ENCODE measurements at places on chromosomes 4 and X. TPM values are rescaled to one million over a fixed set of nuclear protein-coding genes. Genes with fewer than 3 reads are reported as not detected.
A peak's percentile ranks its signal among the peaks of the same experiment; 100 is the strongest.

- no peak for DNase-seq
- H3K4me3 ChIP-seq: no peak overlapping the region
- H3K4me1 ChIP-seq: peaks cover 6% of the 10 kb centered on the region
- no peaks in the 10 kb centered on the region for H3K36me3 ChIP-seq
- no peak overlapping the region for H3K27ac ChIP-seq
- no peaks in the 10 kb centered on the region for H3K27me3 ChIP-seq
Observed at GRCh38 chr4:140223056-140223810, 69.2 kb upstream of the MAML3 start.

DNA sequence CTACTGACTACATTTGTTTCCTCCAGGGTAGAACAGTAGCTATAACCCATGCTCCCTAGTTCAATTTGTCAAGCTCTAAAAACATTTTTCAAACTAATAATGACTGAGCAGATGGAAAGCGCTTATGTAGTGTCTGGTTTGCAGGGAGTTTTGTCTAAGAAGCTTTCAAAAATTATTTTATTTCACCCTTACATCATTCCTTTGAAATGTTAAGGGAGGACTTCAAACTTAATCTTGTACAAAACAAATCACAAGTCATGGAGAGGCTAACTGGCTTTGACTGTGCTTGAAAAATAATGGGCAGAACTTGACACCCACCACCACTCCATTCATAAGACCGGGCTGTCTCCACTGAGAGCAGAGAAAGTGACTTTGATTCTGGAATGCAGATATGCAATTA is 153.4 kb upstream of the QRFPR start:
- peaks cover 8% of the 10 kb centered on the region for H3K27me3 ChIP-seq
- no peaks in the 10 kb centered on the region for H3K4me1 ChIP-seq
- no peak overlapping the region for H3K27ac ChIP-seq
- no peaks in the 10 kb centered on the region for H3K36me3 ChIP-seq
- no peak for DNase-seq
- no peak overlapping the region for H3K4me3 ChIP-seq

GRCh38 chr4:153120235-153120634 is 84.0 kb upstream of the TRIM2 start:
- DNase-seq: no peak
- H3K36me3 ChIP-seq: no peaks in the 10 kb centered on the region
- H3K27ac ChIP-seq: no peak overlapping the region

GRCh38 chr4:149166365-149166764 is 649.3 kb downstream of the IQCM start:
- H3K36me3 ChIP-seq: no peaks in the 10 kb centered on the region
- no peak overlapping the region for H3K27ac ChIP-seq
- DNase-seq: no peak
- H3K4me3 ChIP-seq: no peak overlapping the region

DNA sequence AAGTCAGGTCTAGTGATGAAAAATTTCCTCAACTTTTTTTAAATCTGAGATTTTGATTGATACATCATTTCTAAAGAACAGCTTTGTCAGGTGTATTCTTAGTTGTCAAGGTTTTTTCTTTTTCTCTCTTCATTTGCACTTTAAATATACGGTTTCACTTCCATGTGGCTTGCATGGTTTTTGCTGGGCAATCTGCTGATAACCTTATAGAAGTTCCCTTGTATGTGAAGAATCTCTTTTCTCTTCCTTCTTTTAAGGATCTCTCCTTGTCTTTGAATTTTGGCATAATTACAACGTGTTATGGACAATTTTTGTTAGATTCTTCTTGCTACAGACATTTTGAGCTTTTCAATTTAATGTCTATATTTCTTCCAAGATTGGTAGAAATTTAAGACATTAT is 76.4 kb downstream of the ZNF721 start:
- H3K36me3 ChIP-seq: peaks cover 22% of the 10 kb centered on the region
- no peak for DNase-seq
- H3K4me3 ChIP-seq: no peak overlapping the region
- H3K4me1 ChIP-seq: no peaks in the 10 kb centered on the region
- H3K27me3 ChIP-seq: no peaks in the 10 kb centered on the region

VSIG1 gene
- 33.2 TPM for total RNA-seq

SPOCK3 gene
- 7.1 TPM for total RNA-seq

DNA sequence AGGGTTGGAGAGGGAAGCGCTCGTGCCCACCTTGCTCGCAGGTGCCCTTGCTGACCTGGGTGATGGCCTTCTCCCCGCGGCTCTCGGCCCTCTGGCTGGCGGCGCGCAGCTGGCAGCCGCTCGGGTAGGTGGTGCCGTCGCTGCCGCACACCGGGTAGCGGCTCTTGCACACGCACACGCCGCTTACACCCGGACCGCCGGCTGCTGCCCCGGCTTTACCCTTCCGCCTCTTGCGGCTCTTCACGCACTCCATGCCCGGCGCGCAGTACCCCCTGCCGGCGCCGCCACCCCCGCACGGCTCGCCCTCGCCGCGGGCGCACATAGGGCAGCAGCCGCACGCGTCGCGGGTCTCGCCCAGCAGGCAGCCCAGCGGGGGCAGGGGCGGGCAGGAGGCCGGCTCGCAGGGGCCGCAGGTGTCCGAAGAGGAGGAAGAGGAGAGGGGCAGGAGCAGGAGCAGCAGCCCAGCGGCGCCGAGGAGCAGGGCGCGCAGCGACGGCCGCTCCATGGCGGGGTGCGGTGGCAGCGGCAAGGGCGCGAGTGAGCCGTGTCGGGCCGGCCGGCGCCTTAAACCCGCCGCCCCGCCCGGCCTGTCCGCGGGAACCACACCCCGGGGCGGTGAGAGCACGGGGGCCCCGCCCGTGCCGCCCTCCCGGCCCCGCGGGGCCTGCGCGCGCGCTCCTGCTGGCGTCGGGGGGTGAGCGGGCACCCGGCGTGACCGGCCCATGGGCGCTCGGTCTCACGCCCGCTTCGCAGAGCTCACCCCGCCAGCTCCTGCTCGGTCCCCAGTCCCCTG is at the start of gene IGFBP7:
Gene IGFBP7, minus strand, starts transcription at position 539 of the 793 bp plus-strand sequence. Its CDS starts 34 bp downstream, at position 505.
- H3K27me3 ChIP-seq: peaks cover 25% of the 10 kb centered on the region
- H3K36me3 ChIP-seq: peaks cover 5% of the 10 kb centered on the region
- no peak for DNase-seq

DNA sequence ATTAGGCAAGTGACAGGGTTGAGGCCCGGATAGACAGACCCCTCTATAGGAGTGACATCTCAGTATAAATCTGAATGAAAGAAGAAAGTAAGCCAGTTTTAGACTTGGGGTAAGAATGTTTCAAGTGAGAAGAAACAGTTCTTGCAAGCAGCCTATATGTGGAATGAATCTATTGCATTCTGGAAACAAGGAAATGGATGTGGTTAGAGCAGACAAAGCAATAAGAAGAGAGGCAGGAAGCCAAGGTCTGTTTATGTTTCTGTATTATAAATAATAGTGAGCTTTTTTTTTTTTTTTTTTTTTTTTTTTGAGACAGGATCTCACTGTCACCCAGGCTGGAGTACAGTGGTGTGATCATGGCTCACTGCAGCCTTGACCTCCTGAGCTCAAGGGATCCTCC is 255.8 kb downstream of the UNC5C start:
- H3K27ac ChIP-seq: no peak overlapping the region
- no peaks in the 10 kb centered on the region for H3K27me3 ChIP-seq
- peaks cover 15% of the 10 kb centered on the region for H3K36me3 ChIP-seq
- H3K4me1 ChIP-seq: peaks cover 15% of the 10 kb centered on the region

- H3K27ac ChIP-seq: no peak overlapping the region
- H3K36me3 ChIP-seq: no peaks in the 10 kb centered on the region
- no peak overlapping the region for H3K4me3 ChIP-seq
- no peaks in the 10 kb centered on the region for H3K4me1 ChIP-seq
- DNase-seq: no peak
- peaks cover 20% of the 10 kb centered on the region for H3K27me3 ChIP-seq
Observed at GRCh38 chr4:5256421-5256820, 205.1 kb downstream of the STK32B start.

DNA sequence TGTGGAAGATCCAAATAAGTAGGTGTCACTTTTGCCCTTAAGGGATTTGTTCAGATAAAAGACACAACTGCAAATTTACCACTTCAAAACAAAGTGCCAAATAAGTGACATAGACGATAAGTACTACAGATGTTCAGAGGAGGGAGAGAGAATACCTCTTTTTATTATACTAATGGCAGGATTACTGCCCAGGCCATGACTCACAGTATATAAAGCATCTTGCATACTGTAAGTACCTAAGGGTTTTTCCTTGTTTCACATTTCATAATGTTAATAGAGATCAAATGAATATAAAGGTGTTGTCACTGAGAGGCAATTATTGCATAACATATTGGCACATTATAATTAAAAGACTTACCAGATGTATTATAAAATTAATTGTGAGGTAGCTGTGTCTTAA is 46.4 kb downstream of the PTPN13 start:
- H3K36me3 ChIP-seq: peaks cover 23% of the 10 kb centered on the region
- no peak overlapping the region for H3K27ac ChIP-seq
- H3K4me1 ChIP-seq: no peaks in the 10 kb centered on the region
- H3K27me3 ChIP-seq: no peaks in the 10 kb centered on the region
- no peak for DNase-seq

GRCh38 chrX:3669841-3670475 is 43.5 kb downstream of the PRKX start:
- H3K4me3 ChIP-seq: no peak overlapping the region
- peaks cover 50% of the 10 kb centered on the region for H3K36me3 ChIP-seq
- H3K4me1 ChIP-seq: peaks cover 3% of the 10 kb centered on the region
- no peaks in the 10 kb centered on the region for H3K27me3 ChIP-seq
- H3K27ac ChIP-seq: no peak overlapping the region

- no peak overlapping the region for H3K27ac ChIP-seq
- no peaks in the 10 kb centered on the region for H3K27me3 ChIP-seq
- H3K4me3 ChIP-seq: no peak overlapping the region
- H3K36me3 ChIP-seq: no peaks in the 10 kb centered on the region
- no peak for DNase-seq
Observed at GRCh38 chr4:124183926-124184325, 528.6 kb downstream of the ANKRD50 start.

RHOH gene
- 3.1 TPM for total RNA-seq

- no peak for DNase-seq
- H3K4me1 ChIP-seq: no peaks in the 10 kb centered on the region
- H3K27me3 ChIP-seq: no peaks in the 10 kb centered on the region
- H3K27ac ChIP-seq: no peak overlapping the region
- no peak overlapping the region for H3K4me3 ChIP-seq
- H3K36me3 ChIP-seq: peaks cover 68% of the 10 kb centered on the region
Observed at GRCh38 chr4:47873877-47874541, 36.1 kb upstream of the CORIN start.

GRCh38 chr4:169144061-169144600 is 126.6 kb downstream of the SH3RF1 start:
- H3K27ac ChIP-seq: no peak overlapping the region
- peaks cover 9% of the 10 kb centered on the region for H3K36me3 ChIP-seq
- H3K27me3 ChIP-seq: no peaks in the 10 kb centered on the region

TRIM60 gene
- total RNA-seq: not detected

DNA sequence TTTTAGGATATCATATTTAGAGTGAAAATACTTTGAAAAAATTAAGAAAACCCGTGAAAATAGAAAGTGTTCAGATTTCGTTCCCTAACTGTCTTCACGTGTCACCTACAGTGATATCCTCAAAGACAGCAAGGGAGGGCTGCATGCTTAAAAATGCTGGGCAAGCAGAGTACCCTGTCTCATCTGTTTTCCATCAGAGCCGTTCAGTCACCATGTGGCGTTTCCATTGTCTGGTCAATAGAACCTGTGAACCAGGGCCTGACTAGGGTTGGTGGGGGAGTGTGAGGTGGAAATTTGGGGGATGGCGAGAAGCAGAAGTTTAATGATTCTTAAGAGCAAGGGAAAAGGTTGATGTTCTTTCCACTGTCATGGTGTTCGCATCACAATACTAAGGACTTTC is 173.9 kb downstream of the BMPR1B start:
- H3K27me3 ChIP-seq: no peaks in the 10 kb centered on the region
- peak overlapping the region; percentile 26 for H3K27ac ChIP-seq
- H3K4me3 ChIP-seq: no peak overlapping the region
- peaks cover 37% of the 10 kb centered on the region for H3K4me1 ChIP-seq
- H3K36me3 ChIP-seq: no peaks in the 10 kb centered on the region

DNA sequence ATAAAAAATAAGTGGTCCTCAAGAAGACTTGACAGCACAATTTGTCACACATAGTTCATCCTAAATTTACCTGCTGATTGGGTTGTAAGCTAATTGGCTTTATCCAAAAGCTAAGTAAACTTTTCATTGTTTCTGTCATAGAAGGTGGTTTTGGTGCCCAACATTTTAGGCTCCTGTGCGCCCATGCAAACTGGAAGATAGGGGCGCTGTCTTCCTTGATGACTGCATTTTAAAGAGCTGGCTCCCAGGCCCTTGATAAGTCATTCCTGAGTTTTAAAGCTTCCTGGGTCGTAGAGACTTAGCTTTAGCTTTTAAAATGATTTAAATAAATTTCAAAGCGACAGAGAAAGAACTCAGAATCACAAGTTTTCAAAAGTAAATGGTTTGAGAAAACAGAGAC is 625.4 kb upstream of the GALNT7 start:
- no peaks in the 10 kb centered on the region for H3K36me3 ChIP-seq
- no peak overlapping the region for H3K4me3 ChIP-seq
- DNase-seq: no peak
- H3K4me1 ChIP-seq: no peaks in the 10 kb centered on the region
- no peaks in the 10 kb centered on the region for H3K27me3 ChIP-seq
- no peak overlapping the region for H3K27ac ChIP-seq

Data from type B pancreatic cell (in vitro differentiated cells).